HuH-7 (cell line): ENCODE measurements at places on chromosomes 6 and 20.

- DNase-seq = peak; percentile 37
Measured at GRCh38 chr6:5302995-5303622, 41.8 kb downstream of the FARS2 start.

DNA sequence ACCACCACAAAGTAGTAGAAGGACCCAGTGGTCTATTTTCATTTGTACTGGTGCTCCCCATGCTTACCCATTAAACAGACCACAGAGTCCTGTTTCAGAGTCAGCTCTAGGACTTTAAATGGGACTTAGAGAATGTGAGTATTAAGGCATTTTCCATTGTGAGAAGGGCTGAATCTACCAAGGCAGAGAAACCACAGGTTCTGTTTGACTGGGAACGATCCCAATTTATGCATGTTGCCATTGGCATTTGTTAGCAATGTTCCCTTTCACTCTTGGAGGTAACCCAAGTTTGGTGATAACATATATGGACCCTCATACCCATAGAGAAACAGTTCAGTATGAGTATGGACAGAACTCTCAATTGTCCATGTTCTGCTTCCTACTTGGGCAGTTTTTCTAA lies 672.8 kb downstream of the KIF16B start:
- DNase-seq = no peak

GRCh38 chr20:35539756-35540212 lies 2.1 kb upstream of the ERGIC3 start:
- no peak for DNase-seq

GRCh38 chr20:62710886-62711702 lies 2.5 kb downstream of the NTSR1 start:
- DNase-seq = no peak

GRCh38 chr6:4856785-4857184 lies 80.6 kb downstream of the CDYL start:
- peak; percentile 8 for DNase-seq

- DNase-seq = no peak
Measured at GRCh38 chr6:151564654-151565053, 70.8 kb downstream of the CCDC170 start.

DNA sequence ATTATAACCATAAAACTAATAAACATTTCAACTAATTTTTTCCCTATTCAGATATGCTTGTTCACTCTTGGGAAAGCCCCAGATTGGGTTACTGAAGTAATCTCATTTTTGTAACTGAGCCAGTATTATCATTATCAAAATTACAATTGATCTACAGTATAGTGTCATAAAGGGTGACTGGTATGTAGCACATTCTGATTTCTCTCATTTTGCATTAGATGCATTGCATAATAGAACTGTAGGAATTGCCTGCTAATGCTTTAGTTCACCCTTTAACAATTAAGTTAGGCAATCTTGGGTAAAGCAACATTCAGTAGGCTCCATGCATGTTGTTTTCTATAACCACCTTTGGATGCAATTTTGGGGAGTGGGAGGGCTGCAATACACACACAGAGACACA lies 150.8 kb upstream of the FLRT3 start:
- no peak for DNase-seq

DNA sequence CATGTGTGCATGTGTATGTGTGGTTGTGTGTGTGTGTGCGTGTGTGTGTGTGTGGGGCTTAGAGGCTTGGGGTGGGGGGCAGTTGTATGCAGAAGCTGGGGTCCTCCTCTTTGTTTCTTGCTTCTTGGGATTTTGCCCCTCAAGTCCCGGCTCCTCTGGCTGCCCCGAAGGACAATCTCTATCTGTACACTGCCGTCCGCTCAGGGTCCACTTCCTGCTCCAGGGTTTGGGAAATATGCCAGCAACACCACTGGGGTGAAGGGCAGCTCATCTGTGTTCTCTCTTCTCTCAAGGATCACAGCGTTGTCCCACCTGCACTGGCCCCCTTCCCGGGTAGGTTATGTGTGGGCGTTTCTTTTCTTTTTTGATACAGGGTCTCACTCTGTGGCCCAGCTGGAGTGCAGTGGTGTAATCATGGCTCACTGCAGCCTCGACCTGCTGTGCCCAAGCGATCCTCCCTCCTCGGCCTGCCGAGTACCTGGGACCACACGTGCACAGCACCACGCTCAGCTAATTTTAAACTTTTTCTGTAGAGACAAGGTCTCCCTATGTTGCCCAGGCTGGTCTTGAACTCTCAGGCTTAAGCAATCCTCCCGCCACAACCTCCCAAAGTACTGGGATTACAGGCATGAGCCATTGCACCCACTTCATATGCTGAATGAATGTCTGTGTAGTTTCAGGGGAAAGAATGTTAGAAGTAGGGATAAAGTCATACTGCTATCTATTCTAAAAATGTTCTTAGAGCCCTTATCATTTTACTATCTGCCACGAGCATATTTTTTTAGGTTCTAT lies 25.7 kb downstream of the SLC2A4RG start:
- DNase-seq = no peak

DNA sequence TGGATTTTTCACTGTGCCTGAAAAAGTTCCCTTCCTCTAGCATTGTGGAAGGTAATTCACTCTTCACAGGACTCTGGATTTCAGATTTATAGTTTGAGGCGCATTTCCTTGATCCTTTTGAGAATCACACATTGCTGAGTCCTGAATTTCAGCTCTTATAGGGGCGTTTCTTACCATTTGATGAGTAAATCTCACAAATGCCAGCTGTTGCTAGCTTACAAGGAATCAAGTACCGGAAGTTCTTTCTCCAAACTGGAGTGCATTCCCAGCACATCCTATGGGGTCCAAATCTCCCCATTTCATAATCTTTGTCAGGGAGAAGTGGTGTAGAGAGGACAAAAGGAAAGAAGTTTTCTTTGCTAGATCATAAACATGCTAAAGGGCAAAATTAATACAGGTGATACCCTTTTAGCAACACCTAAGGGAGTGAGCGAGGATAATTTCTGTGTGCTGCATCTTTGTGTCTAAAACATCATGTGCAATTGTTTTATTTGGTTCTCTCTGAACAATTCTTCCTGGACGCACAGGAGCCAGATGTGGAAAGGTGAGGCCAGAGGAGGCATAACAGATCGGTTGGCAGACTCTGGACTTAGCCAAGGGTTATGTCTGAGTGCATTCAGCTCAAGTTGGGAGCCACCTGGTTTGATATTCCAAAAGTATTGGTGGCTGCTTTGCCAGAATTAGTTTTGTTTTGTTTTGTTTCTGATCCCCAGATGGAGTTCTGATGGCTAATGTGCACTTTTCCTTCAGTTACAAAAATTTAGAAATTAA lies 37.4 kb upstream of the EYA2 start:
- no peak for DNase-seq

- no peak for DNase-seq
Measured at GRCh38 chr6:2839982-2840748, 1.5 kb downstream of the SERPINB1 start.

DNA sequence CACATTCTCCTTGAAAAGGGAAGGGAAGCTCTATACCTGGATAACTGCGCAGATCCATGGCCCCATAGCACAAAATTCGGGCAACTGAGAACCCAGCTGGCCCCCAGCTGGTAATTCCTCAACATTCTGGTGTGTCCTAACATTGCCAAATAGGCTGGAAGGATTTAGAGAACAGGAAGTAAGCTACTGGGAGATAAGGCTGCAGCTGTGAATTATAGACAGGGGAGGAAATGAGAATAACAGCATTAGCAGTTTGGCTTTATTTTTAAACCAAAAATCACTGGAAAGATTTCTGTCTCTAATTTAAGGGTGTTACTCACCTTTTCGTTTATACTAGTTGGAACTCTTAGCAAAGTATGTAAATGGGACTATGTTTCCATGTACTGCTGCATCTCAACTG lies 97.2 kb downstream of the TULP4 start:
- peak; percentile 40 for DNase-seq
